Dermis microvascular lymphatic vessel endothelial cell (primary cell): ENCODE measurements at places on chromosomes 7 and 10.

- DNase-seq, result no peak
These were observed 270.7 kb downstream of the ADRA2A start for GRCh38 chr10:111347386-111348013.

- peak; percentile 41 for DNase-seq
These were observed 254.3 kb upstream of the CACNA2D1 start for GRCh38 chr7:82697897-82698296.

- no peak for DNase-seq
These were observed 214.9 kb downstream of the GPAM start for GRCh38 chr10:111968647-111969046.

- DNase-seq, result no peak
These were observed 62.1 kb upstream of the CFAP46 start for GRCh38 chr10:133004478-133004877.

DNA sequence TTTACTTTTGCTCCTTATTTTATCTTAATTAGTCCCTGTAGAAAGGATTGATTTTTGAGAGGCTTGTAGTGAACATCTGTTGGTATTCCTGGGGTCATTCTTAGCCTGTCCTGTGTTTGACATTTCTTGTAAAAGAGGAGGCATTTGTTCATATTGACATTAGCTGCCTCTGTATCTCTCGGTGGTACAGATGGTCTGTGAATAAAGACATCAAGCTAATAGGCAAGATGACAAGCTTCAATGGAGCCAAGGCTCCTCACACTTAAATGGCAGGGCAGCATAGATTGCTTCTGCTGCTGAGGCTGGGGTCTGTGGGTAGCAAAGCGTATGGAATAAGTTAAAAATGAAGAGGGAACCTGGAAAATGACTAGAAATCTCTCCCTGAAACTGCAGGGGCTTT lies 687.6 kb downstream of the LRMDA start:
- no peak for DNase-seq

GRCh38 chr10:77084431-77085144 lies 553.0 kb downstream of the KCNMA1 start:
- no peak for DNase-seq

DNA sequence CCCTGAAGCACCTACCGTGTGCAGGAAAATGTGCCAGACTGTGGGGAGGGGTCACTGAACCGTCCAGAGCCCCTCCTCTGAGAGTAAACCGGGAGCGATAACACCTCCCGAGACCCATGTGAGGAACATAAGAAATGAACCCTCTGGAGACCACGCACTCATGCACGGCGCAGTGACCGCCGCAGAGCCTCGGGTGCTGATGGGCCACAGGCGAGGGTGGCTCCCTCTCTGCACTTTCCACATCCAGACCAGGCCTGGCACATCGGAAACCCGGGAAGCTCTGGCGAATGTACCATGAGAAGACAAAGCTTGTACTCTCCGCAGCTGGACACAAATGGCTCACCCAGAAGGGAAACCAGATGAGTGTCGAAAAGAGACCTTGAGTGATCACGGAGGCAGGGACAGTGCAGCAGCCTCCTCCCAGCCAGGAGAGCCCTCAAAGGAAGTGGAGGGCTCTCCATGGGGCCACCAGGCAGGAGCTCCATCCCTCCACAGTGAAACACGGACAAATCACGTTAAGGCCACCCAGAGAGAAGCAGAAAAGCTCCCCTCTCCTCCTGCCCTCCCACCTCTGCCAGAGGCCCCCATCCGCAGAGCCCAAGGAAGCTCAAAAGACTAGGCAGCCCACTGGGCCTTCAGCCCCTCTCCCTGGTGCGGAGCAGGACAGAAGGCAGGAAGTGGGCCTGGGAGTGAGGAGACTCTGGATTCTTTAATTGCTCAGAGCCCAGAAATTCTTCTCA lies 178.1 kb upstream of the PPP2R2D start:
- no peak for DNase-seq

GRCh38 chr7:100516135-100516812 lies 22.7 kb upstream of the AGFG2 start:
- no peak for DNase-seq

DNA sequence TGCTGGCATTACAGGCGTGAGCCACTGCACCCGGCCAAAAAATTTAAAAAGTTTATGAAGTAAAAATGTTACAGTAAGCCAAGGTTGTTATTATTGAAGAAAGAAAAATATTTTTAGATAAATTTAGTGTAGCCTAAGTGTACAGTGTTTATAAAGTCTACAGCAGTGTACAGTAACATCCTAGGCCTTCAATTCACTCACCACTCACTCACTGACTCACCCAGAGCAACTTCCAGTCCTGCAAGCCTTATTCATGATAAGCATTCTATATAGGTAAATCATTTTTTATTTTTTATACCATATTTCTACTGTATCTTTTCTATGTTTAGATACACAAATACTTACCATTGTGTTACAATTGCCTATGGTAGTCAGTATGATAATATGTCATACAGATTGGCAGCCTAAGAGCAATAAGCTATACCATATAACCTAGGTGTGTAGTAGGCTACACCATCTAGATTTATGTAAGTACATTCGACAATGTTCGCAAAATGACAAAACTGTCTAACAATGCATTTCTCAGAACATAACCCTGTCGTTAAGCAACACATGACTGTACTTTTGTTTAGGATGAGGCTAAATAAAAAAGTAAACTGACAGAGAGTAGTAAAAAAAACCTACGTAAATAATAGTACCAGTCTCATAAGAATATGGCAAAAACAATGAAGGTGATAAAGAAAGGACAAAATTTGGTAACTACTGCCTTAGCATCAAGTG lies 77.8 kb upstream of the FAM133B start:
- no peak for DNase-seq
